Sigmoid colon (tissue), 7 donors: ENCODE measurements at places on chromosomes 7 and 10.

- DNase-seq: no peak
These were observed 226.0 kb downstream of the KIAA1217 start for GRCh38 chr10:24434961-24435360.

DNA sequence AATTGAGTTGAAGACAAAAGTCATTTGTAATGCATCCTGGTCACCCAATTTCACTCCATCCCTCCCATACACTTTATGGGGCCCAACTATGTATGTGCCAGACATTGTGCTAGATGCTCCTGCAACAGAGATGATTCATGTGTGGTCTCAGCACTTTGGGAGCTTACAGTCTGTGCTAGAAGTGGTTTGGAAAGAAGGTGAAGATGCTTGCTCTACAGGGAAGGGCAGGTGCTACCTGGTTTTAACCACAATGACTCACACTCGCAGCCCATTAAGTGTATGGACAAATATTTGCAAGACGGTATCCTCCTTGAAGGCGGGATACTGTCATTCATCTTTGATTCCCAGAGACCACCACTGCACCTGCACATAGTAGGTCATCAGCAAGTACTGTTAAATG, 257.6 kb downstream of the OTUD1 start:
- no peak for DNase-seq

- DNase-seq: no peak
These were observed 157.5 kb upstream of the PLXDC2 start for GRCh38 chr10:19658622-19659233.

DNA sequence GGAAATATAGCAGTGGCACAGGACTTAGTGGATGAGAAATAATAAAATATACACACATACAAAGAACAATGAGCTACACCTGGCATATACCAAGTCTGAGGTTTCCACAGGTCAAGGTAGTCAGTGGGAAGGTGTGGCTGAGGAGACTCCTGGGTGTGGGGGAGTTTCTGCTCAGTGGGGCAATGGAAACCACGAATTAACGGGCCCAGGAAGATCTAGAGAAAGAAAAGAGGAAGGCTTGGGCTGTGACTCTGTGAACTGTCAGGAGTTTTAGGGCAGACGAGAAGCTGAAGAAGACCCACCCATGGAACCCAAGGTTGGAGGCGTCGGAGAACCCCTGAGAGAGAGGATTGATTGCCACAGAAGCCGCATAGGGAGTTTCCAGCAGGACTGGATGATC, 196.5 kb downstream of the HERPUD2 start:
- no peak for DNase-seq

DNA sequence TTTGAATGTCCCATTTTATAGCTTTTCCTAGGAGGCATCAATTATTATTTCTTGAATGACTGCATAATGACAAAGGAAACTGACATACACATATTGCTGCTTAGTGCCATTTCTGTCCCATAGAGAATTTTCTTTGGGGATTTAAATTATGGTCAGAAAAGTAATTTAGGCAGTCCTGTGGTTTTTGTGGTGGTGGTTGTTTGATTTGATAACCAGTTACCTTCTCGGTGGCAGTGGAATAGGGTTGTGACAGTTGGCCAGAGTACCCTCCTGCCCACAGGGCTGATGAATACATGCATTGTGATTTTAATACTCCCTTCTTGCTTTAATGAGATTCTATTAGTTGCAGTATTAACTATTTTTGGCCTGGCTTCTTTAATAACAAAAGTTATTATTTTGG, 6.6 kb upstream of the SGCE start:
- DNase-seq: no peak

DNA sequence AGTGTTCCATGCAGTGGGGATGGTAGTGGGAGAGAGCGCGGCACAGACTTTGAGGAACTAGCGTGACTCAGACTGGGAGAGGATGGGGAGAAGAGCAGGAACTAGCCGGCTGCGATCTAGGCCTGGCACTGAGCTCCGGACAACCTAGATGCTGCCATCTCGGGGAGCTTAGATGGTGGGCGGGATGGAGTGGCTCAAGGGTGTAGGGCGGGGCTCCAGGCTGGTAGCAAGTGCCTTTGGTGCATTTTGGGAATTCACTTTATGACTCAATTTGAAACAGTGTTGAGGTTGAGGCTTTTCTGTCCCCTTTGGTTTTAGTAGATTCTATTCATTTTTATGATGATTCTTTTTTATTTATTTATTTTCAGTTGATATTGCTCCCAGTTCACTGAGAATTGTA, 185.3 kb upstream of the GPR26 start:
- peak; percentile 46 for DNase-seq

GRCh38 chr10:69455006-69455763, 3.9 kb downstream of the TSPAN15 start:
- DNase-seq: peak; percentile 37

DNA sequence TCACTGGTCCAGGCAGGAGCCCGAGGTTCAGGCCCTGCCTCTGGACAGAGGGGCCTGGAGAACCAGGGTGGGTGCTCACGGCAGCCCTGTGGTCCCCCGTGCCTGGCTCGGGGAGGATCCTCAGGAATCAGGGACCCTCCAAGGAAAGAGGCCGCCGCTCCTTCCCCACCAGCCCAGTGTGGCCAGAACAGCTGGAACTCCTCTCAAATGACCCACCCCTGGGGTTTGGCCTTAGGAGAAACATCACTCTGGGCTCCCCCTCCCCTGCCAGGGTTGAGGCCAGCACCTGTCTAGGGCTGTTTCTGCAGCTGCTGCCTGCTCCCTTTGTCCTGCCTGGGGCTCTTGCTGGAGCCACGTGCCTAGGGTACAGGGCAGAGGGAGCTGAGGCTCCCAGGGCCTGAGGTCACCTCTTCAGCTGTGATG, 161.0 kb downstream of the RNF216 start:
- DNase-seq: no peak

- DNase-seq: no peak
These were observed 42.8 kb downstream of the CDC123 start for GRCh38 chr10:12238821-12239220.

DNA sequence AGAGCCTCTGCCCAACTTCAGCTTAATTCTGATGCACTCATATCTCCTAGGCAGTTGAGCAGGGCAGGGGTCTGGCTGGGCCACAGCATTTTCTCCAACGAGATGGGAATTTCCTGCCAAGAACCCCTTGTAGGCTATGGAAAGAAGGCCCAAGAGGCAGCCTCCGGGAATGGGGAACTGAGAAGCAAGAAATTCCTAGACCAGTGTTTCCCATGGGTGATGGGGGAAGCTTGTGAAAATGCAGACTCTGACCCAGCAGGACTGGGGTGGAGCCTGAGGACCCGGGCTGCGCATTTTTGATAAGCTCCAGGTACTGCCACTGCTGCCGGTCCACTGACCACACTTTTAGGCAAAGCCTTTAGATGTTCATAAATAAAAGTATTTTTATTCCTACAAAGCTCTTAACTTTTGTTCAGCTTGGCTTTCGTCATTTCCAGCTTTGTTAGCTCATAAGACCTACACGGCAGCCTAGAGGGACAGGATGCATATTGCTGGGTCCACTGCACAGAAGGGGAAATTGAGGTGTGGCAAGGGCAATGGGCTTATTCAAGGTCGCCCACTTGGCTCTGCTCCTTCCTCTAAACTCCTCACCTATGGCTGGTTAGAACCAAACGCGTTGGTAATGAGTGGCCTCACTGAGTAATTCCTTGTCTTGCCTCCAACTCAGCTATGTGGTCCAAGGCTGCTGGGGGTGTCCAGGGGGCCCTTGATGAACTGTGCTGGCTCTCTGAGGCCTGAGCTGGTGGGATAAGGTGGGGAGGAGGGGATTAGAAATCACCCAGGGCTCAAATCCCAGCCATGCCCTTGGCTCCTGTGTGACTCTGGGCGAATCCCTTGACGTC, 29.5 kb downstream of the ZCCHC24 start:
- peak; percentile 56 for DNase-seq

- no peak for DNase-seq
These were observed 236.9 kb downstream of the PTEN start for GRCh38 chr10:88100281-88100680.

GRCh38 chr7:94336009-94336408, 58.7 kb upstream of the COL1A2 start:
- no peak for DNase-seq

GRCh38 chr10:94344522-94345122, 18.1 kb downstream of the NOC3L start:
- no peak for DNase-seq

DNA sequence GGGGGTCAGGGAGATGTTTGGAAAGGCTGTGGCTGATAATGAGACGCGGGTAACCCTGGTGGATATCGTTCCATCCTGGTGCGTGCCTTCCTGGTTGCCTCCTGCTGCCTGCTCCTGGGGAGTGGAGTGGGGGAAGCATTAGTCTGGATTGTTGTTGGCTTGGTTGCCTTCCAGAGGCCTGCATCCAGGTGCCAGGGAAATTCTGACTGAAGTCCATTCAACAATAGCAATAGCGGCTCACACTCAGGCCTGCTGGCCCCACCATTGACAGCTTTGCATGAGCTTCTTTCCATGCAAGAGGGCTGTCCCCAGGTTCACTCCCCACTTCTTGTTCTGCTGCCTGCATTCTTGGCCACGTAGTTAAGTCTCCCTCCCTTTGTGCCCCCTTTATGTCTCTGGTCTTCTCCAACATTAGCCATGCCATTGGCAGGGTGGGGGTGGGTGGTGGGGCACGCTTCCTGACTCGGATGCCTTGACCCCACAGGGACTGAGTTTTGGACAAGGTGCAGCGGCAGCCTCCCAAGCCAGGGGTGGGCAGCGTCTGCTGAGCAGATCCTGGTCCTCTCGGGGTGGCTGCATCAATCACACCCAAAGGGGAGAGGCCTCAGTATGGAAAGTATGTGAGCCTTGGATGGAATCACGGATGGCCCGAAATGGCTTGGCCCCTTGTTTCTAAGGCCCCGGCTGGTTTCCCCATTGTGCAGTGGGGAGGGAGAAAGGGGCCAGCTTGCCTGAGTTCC, 150.2 kb downstream of the GRK5 start:
- DNase-seq: peak; percentile 61

GRCh38 chr10:86756511-86757112, at the start of gene BMPR1A:
Gene BMPR1A (plus strand): TSS chr10:86756619. CDS start chr10:86876019, 119,400 bp downstream.
- no peak for DNase-seq

DNA sequence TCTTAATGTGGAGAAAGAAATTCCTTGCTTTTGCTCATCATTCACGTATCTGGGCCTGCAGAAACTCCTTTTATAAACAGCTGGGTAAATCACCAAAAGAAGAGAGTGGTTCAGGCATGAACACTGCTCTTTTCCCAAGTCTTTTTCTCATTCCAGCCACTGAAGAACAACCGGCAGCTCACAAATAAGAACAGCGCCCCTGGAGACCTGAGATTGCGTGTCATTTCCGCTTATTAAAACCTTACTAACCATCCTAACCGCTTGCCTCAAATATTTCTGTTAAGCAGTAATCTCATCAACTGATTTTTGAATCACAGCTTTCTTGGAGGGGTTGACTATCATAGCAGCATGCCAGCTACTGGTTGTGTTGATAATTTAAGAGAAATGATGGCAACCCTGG, 213.0 kb upstream of the PLXNA4 start:
- no peak for DNase-seq

GRCh38 chr7:112015146-112015545, 191.1 kb downstream of the DOCK4 start:
- DNase-seq: no peak

DNA sequence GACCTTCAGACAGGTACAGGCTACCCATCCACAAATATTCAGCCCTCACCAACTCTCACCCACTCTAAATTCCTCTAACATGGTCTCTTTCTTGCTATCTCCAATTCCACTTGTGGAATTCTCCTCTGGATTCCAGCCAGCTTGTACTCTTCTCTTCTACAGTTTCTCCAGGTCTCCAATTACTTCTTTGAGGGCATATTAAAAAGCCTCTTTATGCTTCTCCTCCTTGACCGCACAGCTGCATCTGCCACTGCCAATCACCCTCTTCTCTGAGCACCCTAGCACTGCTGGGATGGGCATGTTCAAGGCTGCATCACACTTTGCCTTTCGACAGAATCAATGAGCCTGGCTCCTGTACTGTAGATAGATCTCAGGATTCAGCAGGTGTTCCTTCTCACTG, 101.5 kb upstream of the ANKRD1 start:
- DNase-seq: no peak

- DNase-seq: no peak
These were observed 134.9 kb downstream of the ARID5B start for GRCh38 chr10:62036186-62037081.

DNA sequence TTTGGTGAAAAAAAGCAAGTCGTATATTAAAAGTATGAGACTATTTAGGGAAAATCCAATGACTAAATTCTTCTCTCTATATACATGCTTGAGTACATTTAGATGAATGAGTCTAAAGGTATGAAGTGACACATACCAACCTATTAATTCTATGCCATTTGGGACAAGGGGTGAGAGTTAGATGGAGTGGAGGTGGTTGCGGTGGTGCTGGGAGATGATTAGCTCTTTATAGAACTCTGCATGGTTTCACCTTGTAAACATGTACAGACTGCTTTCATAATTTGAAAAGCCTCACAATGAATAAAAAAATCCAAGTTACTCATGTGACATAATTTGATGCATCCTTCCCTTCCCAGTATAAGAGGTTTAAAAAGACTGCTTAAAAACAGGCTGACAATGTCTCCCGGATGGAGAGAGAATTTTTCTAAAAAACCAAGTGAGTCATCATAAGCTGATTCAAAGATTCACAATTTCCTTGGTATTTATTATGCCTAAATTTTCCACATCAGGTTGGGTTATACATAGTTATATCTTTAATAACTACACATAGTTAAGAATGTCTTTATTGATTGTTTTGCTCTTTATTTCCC, 572.8 kb downstream of the REEP3 start:
- no peak for DNase-seq

DNA sequence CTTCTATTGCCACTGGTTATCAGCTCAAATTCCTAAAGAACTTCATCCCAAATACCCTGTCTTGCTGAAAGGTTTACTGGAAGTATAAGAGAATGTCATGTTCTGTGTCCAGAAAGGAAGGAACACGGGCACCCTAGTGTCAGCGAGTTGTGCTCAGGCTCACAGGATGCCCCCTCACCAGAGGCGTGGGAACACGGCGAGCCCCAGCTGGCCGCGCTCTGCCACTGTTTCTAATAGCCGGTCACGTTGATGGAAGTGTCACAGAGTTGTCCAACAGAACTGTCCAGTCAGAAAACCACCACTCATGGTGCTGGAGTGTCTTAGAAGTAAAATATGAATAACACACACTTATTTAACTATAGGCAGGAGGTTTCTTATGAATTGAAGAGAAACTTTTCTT, 72.8 kb downstream of the FIGNL1 start:
- DNase-seq: no peak

GRCh38 chr10:1074052-1074747, 18.0 kb downstream of the WDR37 start:
- no peak for DNase-seq

GRCh38 chr7:67858931-67859330, 862.3 kb downstream of the TYW1 start:
- DNase-seq: no peak

- peak; percentile 71 for DNase-seq
These were observed 105.8 kb downstream of the ARHGAP21 start for GRCh38 chr10:24617771-24618396.

GRCh38 chr7:134920026-134920753, 66.1 kb upstream of the AGBL3 start:
- DNase-seq: no peak

DNA sequence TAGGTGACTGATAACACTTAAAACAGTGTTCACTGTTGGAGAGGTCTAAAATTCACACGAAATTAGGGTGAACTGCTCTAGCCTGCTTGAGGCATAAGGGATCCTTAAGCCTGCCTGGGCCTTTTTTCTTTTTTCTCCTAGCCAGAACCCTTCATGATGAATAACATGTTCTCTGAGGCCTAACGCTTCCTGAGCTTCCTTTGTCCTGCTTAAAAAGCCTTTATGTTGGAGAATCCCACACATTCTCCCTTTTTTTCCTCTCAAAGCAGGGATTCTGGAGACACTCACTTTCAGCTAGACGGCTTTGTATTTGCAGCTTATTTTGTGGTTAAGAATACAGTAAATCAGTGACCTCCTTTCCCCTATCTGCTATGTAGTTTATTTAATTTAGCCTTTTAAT, 354.7 kb upstream of the PHF14 start:
- no peak for DNase-seq
